ENCODE measurements at places on chromosomes 2 and 18.

DNA sequence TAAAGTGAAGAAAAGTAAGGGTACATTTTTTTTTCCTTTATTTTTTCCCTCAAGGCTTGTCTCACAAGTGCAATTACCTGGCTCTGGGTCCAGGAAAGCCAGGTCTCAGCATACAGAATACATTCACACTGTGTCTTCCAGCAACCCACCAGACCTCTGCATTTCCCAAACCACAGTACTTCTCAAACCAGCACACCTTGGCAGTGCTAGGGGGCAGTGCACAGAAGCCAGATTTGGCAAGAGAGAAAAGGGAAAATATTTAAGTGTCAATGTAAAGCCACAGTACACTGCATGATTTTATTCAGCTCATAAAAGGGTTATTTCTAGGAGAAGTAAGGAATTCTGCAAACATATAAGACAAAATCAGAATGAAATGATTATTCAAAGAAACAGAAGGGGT lies 172.8 kb downstream of the NRXN1 start:
- no peak for DNase-seq

DNA sequence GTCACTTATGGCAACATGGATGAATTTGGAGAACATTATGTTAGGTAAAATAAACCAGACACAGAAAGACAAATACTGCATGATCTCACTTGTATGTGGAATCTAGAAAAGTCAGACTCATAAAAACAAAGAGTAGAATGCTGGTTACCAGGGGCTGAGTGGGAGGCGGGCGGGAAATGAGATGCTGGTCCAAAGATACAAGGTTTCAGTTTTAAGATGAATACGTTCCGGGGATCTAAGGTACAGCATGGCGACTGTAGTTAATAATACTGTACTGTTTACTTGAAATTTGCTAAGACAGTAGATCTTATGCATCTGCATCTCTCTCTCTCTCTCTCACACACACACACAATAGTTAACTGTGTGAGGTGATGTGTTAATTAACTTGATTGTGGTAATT lies 14.2 kb downstream of the FAM110C start:
- peak; percentile 85 for DNase-seq

GRCh38 chr2:190882411-190882766 lies 1.8 kb downstream of the GLS start:
- no peak for DNase-seq

GRCh38 chr2:128369602-128370467 lies 51.2 kb upstream of the HS6ST1 start:
- no peak for DNase-seq

DNA sequence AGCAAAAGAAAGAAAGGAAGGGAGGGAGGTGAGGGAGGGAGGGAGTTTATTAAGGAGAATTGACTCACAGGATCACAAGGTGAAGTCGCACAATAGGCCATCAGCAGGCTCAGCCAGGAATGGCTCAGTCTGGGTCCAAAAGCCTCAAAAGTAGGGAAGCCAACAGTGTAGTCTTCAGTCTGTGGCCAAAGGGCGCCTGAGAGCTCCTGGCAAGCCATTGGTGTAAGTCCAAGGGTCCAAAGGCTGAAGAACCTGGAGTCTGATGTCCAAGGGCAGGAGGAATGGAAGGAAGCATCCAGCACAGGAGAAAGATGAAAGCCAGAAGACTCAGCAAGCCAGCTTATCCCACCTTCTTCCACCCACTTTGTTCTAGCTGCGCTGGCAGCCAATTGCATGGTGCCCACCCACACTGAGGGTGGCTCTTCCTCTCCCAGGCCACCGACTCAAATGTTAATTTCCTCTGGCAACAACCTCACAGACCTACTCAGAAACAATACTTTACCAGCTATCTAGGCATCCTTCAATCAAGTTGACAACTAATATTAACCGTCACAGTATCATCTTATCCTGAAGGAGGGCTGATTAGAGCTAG lies 5.8 kb upstream of the ACAA2 start:
- DNase-seq = no peak

GRCh38 chr2:227038550-227039189 lies 125.3 kb downstream of the COL4A4 start:
- no peak for DNase-seq

DNA sequence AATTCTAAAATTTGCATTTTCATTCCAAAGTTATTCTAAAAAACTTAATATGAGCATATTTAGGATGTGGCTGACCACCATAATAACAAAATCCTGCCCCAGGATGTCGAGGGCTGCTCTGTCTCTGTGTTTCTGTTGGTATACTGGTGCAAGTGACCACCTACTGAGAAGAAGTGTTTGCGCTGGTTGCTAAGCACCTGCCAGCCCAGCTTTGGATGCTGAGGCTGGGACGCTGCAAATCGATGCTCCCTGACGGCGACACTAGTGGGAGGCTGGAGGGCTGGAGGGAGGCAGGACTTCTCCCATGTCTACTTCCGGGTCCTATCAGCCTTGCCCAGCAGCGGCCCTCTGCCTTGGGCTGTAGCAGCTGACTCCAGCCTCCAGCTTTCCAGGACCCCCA lies 45.0 kb downstream of the LAMA1 start:
- DNase-seq = no peak

DNA sequence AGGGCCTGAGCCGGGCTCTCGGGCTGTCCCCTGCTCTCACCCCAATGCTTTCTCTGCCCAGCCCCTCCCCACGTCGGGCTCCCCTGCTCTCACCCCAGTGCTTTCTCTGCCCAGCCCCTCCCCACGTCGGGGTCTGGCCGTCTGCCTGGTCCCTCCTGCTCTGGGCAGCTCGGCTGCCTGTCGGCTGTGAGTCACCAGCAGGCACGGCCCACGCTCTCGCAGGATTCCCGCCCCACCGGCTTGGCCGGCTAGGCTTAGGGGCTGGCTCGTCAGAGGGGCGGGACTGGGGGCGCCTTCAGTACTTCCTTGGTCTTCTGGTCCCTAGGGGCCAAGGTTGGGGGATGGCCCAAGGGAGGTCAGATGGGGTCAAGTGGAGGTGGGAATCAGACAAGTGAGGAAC lies 3.3 kb downstream of the BOK start:
- DNase-seq = no peak
